ENCODE measurements at places on chromosomes 6 and 20.

- no peak for DNase-seq
Measured at GRCh38 chr6:121791396-121792315, 356.2 kb downstream of the GJA1 start.

GRCh38 chr6:156795825-156796224 lies 18.6 kb downstream of the ARID1B start:
- DNase-seq = no peak

DNA sequence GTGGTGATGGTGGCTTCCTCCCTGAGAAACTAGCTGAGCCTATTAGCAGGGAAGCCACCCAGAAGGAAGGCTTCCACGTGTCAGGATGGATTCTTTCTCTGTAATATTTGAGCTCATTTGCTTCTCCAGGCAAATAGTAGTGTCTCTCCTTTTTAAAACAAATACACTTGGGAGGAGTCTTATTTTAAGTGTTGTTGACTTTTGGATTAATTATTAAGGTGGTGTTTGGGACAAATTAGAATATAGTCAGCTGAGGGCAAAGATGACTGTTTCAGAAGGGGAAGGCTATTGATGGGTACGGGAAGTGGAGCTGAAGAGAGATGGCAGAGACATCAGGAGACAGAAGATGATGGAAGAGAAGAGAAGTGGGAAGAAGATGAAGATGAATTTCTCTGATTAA lies 119.8 kb upstream of the PHACTR1 start:
- no peak for DNase-seq

GRCh38 chr20:13202565-13202964 lies 18.5 kb upstream of the ISM1 start:
- DNase-seq = no peak

GRCh38 chr6:127606131-127606562 lies 29.2 kb downstream of the C6orf58 start:
- peak; percentile 2 for DNase-seq
